ENCODE measurements at places on chromosomes 5 and 9. TPM values are rescaled to one million over a fixed set of nuclear protein-coding genes. Genes with fewer than 3 reads are reported as not detected.

GRCh38 chr5:121038438-121038837 is 574.3 kb downstream of the PRR16 start:
- no peak for DNase-seq

DNA sequence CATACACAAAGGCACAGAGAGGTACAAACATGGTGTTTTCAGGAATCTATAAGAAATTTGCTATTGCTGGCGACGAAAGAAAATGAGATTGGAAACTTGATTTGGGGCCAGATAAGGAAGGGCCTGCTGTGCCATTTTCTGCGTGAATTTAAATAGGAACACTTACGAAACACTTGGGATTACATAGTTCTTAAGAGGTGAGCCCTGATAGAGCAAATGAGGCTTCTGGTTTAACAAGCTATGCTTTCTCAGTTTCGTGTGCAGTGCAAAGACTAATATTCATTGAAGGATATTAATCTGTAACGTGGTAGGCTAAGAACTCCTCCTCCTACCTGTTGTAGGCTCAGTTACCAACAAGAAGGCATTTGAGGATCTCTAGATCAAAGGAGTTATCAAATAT is 93.1 kb downstream of the CDK5RAP2 start:
- no peak for DNase-seq

- no peak for DNase-seq
These were observed 989 bp upstream of the FBN2 start for GRCh38 chr5:128539038-128539429.

GRCh38 chr5:94658272-94658671 is 39.8 kb downstream of the SLF1 start:
- DNase-seq = no peak

- DNase-seq = no peak
These were observed 216.9 kb downstream of the SPOCK1 start for GRCh38 chr5:137282216-137282615.

DNA sequence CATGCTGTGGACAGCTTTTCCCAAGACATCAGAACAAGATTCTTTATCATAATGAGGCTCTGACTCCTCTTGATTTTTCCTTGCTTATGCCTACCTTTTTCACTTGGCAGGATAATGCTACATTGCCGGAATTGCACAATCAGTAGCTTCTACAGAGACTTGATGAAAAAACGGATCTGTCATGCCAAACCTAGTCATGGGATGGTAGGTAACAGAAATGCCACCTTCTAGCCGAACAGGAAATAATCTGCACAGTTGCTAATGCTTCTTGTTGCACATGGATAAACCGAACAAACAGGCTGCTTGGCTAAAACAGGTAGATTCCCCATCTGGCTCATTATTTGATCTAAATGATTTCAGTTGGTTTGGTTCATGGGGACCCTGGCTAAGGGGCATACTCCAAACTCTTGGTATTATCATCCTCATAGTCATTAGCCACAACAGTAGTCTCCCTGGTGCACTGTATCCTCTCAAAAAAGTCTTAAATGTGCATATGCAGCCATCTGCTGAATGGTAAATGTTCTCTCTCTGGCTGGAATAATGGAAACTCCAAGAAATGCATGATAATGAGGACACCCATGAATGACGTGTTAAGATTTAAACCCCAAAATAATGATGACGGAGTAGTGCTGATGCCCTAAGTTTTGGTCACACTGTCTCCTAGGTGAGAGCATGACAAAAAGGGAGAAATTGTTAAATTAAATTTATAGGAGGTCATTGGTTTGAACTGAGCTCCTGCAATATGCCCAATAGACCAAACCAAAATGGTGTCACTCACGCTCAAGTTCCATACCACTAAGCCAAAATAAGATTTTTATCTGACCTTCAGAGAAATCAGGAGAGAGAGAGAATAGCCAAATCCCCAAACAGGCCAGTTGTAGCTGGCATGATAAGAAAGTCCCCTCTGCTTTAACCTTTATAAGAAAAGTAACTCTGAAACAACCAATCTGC is 47.0 kb downstream of the RAPGEF1 start:
- DNase-seq = no peak

DNA sequence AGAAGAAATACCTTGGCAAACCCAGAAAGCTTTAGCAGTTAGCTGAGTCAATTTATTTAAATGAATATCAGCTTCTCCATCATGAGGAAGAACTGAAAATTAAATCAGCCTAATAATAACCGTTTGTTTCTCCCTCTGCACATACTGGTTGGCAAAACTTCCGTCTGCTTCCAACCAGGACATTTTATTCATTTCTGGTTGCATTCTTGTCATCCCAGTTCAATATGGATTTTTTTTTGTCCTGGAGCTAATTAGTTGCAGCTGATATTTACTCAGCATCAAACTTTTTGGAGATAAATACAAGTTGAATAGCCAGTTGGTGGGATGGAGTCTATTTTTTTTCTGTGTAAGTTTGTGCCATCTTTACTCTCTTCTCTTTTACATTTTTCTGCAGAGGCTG is 126.5 kb upstream of the GDNF start:
- no peak for DNase-seq

DNA sequence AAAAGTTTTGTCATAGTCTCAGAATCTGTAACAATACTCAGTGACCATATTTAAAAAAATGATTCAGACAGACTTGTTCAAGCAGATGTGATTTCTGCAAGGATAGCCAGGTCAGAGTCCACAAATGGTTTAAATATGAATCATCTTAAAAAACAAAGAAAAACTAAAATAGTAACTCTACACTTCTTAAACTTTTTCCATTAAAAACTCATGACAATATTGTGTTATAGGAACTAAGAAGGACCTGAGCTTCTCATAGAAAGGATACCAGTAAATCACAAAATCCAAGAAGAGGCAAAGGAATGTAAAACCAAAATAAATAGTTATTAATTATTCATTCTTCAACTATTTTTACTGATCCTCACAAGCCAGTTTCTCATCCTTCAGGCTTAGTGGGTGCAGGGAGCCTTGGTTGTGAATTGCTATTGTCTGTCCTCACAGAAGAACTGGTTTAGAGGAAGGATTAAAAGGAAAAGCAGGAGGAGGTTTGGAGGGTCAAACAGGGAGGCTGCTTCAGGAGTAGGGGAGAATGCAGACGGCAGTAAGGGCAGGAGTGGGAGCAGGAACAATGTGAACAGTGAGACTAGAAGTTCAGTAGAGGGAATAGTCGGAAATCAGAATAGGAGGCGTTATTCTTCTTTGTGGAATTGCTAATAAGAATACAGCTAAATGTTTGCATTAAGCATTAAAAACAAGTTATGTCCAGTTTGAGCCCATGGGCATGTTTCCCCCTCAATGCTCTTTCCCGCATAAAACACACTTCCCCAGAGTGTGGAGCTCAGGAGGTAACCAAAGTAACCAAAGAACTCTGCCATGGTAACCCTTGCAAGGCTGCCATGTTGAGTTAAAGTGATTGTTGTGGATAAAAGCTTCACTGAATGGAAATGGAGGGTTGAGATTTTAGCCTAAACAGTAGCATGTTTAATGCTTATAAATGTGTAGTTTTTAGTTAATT is 110.7 kb downstream of the CCDC192 start:
- no peak for DNase-seq

DNA sequence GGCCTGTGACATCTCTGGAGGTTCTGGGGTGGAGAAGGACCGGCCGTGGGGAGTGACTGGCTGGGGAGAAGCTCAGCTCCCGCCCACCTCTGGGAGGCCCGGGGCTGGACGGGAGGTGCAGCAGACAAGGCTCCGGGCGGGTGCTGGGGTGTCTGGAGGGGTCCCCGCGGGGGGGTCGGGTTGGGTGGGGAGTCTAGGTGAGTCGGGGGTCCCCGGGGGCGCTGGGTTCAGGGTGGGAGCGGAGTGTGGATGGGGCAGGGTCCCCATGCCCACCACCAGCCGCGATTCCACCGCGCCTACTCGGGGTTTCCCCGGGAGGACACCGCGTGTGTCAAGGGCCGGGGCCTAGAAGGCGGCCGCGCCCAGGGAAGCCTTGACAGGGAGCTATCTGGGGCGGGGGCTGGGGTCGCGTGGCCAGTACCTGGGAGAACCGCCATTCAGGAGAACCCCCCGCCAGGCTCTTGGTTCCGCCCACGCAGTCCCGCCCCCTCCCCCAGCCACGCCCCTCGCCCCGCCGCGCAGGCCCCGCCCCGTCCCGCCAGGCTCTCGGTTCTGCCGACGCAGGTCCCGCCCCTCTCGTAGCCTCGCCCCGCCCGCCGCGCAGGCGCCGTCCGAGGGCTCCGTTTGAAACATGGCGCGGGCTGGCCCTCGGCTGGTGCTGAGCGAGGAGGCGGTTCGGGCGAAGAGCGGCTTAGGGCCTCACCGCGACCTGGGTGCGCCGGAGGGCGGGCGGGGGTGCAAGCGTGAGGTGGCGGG is at the start of gene CEP72:
Gene CEP72, plus strand, starts transcription at position 610 of the 756 bp plus-strand sequence. Its CDS starts 22 bp downstream, at position 632.
- peak; percentile 98 for DNase-seq

- no peak for DNase-seq
These were observed at the start of gene PCDHGB2 for GRCh38 chr5:141359790-141360426. PCDHGB2 (plus strand) TSS chr5:141359994; CDS start chr5:141360136, 142 bp downstream.

- DNase-seq = no peak
These were observed 38.9 kb downstream of the EFNA5 start for GRCh38 chr5:107631805-107632362.

- DNase-seq = no peak
These were observed 57.3 kb upstream of the CPLX2 start for GRCh38 chr5:175813943-175814630.

GRCh38 chr9:90998573-90998972 is 197.0 kb downstream of the SYK start:
- DNase-seq = no peak

DNA sequence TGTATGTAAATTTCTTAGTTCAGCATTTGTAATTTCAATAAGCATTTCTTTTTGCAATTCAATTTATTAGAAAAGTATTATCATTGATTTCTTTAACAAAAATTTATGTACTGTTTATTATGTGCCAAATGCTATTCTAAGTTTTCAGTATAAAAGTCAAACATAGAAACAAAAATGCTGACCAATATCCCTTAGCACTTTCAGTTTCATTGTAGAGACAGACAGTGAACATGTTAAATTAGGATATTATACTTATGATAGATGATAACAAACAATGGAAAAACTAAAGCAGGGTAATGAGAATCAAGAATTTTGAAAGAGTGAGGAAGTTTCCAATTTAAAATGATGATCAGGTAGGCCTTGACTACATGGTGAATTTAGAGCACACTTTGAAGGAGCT is 1106.0 kb downstream of the TAF11L14 start:
- no peak for DNase-seq

GRCh38 chr9:75653750-75654149 is 236.7 kb upstream of the PCSK5 start:
- DNase-seq = no peak

DNA sequence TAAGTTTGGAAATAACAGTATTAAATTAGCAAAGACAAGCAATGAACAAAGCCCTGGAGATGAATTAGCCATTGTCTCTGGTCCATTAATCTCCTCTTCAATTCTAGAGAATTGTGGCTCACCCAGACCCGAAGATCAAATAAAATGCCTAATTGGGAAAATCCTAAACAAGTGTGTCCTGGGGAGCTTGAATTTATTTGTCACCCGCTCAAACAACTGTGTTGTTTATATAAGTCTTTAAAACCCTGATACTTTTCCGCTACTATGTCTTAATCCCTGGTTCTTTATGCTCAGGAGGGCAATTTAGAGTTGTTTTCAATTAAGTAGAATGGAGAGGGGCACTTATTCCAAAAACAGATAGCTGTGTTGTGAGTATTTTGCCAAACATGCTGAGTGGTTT is 128.4 kb downstream of the ANXA1 start:
- DNase-seq = no peak

DNA sequence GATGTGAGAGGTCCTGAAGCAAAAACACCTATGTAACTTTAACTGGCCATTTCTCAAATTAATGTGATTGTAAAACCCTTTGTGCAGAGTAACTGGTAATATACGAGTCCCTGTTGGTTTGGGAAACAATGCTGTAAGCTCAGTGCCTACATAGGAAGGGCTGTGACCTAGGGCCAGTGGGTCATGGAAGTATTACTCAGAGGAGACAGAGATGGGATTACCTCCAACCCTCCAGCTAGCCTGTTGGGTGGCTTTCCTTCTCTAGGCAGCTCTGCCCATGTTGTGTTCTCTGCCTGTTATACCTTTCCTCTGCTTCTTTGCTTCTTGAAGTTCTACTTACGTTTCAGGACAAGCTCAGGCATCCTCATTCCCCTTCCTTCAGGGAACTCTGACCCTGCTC is 294.8 kb upstream of the RFX3 start:
- no peak for DNase-seq

GRCh38 chr5:151038801-151039238 is 18.4 kb downstream of the GPX3 start:
- no peak for DNase-seq

DNA sequence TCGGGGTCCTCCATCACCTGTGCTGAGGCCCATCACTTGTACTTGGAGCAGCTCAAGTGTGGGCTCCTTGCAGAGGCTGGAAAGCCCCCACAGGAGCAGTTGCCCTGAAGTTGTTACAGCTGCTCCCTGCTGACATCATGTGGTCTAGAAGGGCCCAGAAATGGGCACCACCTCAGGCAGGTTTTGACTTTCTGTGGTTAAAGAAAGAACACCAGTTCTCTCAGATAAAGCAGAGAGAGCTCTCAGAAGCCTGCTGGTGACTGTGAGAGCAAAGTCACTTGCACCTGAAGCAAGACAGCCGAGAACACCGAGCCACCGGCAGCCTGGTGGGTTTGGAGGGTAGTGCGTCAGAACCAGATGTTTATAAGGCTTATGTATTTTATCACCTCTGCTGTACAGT is 70.4 kb downstream of the MVB12B start:
- no peak for DNase-seq

- DNase-seq = no peak
These were observed 23.8 kb downstream of the TRPM3 start for GRCh38 chr9:71097671-71098070.

Gene FCN2
- total RNA-seq = not detected

Gene PCDHB11
- total RNA-seq = 4.0 TPM

Gene AOPEP
- 124 TPM for total RNA-seq

Gene SPATA31C1
- total RNA-seq = not detected

Gene CDHR2
- total RNA-seq = not detected

Gene CFAP157
- 0.14 TPM for total RNA-seq

Gene CCDC112
- 5.8 TPM for total RNA-seq

Gene ACOT12
- total RNA-seq = not detected

Gene ANKRD18A
- 0.09 TPM for total RNA-seq

Gene PLEKHG4B
- not detected for total RNA-seq

Gene LECT2
- not detected for total RNA-seq

Gene MRRF
- 23.8 TPM for total RNA-seq
